ENCODE measurements at places on chromosomes 12 and 14. TPM values are rescaled to one million over a fixed set of nuclear protein-coding genes. Genes with fewer than 3 reads are reported as not detected.

ADCK1 gene
- total RNA-seq = 11.8 TPM

FGD6 gene
- 39.5 TPM for total RNA-seq

ARHGEF25 gene
- total RNA-seq = 24.4 TPM

VTI1B gene
- 118 TPM for total RNA-seq

RBM25 gene
- 133 TPM for total RNA-seq

Measured in H9 (cell line).